ENCODE measurements at places on chromosomes 16 and 17.

- peak; percentile 25 for DNase-seq
Measured at GRCh38 chr16:78437352-78437968, 338.0 kb downstream of the WWOX start.

GRCh38 chr16:7834771-7835431 is 502.3 kb downstream of the RBFOX1 start:
- DNase-seq: no peak

- DNase-seq: no peak
Measured at GRCh38 chr17:8038954-8039610, at the start of gene ALOX15B. Gene ALOX15B (plus strand): TSS chr17:8039059. CDS start chr17:8039156, 97 bp downstream.

- no peak for DNase-seq
Measured at GRCh38 chr17:19302791-19303331, 59.7 kb downstream of the B9D1 start.

DNA sequence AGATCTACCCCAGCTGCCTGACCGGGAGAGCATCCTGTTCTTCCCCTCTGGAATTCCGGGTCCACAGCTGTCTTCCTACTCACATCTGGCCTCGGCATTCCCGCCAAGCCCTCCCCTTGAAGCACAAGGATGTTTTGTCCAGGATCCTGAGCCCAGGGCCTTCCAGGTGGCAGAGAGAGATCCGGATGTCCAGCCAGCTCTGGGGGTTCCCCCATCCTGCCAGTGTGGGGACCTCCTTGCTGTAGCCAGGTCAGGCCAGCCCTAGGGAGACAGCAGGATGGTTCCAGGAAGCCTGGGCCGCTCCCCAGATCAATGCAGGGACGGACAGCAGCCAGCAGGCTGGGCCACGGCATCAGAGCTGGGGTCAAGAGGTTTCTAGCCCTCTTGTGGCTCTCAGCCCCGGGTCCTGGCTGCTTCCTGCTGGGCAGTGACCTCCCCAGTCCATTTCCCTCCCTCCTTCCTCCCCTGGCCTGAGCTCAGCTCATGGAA is 55.3 kb downstream of the SOCS3 start:
- no peak for DNase-seq

DNA sequence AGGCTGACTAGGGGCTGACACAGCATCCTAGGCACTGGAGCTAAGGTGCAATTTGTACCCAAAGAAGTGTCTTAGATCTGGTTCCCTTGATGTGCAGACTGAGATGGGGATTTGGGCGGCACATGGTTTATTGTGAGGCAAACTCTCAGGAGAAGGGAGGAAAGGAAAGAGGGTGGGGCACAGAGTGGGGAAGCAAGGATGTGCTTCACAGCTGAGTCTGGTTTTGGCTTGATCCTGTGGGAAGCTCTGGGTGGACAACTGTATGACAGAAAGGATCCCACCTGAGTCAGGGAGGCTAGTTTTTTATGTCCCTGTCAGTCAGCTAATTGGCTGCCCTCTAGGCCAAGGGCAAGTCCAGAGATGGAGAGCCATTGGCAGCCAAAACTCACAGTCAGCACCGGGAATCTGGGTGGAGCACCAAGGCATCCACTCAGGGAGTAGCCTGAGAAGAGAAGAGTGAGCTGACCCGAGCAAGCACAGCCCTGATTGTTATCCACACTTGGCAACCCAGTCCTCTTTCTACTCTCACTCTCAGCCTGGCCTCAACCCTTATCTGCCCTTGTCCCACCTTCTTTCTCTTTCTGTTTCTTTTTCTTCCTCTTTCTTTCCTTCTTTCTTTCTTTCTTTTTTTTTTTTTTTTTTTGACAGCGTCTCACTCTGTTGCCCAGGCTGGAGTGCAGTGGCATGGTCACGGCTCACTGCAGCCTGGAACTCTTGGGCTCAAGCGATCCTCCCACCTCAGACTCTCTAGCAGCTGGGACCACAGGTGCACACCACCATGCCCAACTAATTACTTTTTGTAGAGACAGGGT is 12.0 kb downstream of the ARL4D start:
- no peak for DNase-seq

GRCh38 chr17:38900978-38901656 is 24.3 kb upstream of the LASP1NB start:
- no peak for DNase-seq

- no peak for DNase-seq
Measured at GRCh38 chr17:72516772-72517399, 396.1 kb downstream of the SOX9 start.

DNA sequence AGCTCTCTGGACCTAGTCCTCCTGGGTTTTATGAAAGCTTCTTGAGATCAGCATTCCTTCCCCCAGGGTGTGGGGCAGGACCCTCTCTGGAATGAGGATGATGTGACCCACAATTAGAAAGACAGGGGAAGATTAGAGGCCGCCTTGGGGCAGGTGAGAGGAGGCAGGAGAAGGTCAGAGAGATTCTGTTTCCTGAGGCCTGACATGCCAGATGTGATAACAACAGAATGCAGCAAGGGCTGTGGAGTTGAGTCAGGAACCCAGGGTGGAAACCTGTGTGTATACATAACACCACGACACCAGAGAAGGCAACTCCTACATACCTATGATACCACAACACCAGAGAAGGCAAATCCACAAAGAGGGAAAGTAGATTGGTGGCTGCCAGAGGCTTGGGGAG is 5.4 kb upstream of the SLC5A10 start:
- DNase-seq: no peak

DNA sequence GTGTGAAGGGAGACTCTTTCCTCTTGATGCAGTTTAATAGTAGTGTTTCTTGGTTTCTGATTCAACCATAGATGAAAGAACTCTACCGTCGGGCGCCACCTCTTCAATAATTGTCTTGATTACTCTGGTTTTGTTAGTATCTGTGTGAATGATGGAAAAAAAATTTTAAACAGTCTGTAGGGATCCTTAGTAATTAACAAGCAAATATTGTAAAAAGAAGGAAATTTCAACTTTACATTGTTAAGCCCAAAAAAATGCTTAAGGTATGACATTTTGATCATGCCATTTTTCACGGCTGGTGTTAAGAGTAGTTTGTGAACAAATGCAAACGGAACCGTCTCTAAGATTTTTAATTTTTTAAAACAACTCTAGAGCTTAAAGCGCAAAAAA is 4.1 kb downstream of the KRT10 start:
- DNase-seq: no peak

DNA sequence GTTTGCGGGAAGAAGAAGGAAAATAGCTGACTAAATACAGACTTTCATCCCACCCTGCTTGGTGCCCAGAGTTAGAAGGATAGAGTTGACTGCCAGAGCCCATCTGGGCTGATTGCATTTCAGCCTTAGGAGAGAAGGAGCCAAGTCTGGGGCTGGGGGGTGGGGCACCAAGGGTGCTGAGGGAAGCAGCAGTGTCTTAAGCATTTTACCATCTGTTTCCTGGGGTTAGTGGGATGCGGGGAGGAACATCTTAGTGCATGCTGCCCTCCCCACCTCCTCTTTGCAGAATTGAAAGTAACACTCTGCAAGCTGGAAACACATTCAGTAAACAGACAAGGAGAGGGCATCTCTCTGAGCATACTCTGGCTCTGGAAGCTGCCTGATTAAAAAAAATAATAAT is 1.5 kb upstream of the ARL5C start:
- DNase-seq: no peak

GRCh38 chr17:50946223-50946890 is 80.2 kb upstream of the TOB1 start:
- DNase-seq: no peak

DNA sequence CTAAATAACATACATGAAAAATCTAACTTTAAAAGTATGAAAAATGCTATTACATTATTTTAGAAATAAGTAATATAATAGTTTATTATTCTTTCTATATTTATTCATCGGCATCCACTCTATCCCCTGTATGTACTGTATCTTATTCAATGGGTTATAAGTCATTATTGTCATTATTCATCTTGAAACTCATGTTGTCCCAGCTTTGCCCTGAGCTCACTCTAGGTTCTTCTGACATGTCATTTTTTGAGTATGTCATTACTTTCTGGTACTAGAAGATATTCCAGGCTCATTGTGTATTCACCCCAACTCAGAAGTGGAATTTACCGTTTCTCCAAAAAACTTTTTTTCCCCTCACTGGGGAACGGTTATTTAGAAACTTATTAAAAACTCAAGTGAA is 53.0 kb upstream of the MNT start:
- no peak for DNase-seq

- DNase-seq: no peak
Measured at GRCh38 chr17:80817861-80818260, 173.8 kb upstream of the CHMP6 start.

GRCh38 chr17:74713171-74713755 is 540 bp upstream of the CD300LF start:
- no peak for DNase-seq

DNA sequence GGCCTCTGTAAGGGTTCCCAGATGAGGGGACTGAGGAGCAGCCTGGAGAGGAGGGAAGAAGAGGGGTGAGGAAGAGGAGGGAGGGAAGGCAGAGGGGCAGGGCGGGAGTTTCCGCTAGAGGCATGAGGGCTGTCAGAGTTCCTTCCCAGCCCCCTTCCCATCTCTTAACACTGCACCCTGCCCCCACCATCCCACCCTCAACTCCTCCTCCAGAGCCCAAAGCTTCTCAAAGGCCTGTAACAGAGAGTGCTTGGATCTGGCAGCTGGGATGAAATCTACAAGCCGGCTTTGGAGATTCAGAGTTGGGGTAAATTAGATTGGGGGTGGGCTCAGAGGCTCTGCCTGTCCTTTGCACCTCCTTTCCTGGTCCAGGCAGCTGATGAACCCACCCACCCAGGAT is 57.3 kb upstream of the DLX4 start:
- no peak for DNase-seq

- DNase-seq: no peak
Measured at GRCh38 chr16:71413341-71413740, 28.5 kb downstream of the TLE7 start.

DNA sequence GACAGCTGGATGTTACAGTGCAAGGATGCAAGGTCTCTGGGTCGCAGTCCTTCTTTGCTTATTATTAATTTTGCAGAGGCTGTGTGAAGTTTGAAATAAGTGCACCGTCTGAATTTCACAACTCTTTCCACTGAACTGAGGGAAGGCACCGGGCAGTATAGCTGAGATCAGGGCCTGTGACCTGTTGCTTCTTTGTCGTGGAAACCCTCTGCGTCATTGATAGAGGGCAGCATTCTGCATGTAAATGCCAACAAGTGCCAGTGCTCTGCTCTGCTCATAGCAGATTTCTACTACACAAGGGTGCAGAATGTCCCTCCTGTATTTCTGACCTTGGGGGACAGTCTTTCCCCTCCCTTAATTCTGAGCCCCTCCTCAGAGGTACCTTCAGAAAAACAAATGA is 26.0 kb downstream of the CD300LF start:
- no peak for DNase-seq

- DNase-seq: peak; percentile 82
Measured at GRCh38 chr17:66567234-66568170, 265.1 kb downstream of the PRKCA start.

DNA sequence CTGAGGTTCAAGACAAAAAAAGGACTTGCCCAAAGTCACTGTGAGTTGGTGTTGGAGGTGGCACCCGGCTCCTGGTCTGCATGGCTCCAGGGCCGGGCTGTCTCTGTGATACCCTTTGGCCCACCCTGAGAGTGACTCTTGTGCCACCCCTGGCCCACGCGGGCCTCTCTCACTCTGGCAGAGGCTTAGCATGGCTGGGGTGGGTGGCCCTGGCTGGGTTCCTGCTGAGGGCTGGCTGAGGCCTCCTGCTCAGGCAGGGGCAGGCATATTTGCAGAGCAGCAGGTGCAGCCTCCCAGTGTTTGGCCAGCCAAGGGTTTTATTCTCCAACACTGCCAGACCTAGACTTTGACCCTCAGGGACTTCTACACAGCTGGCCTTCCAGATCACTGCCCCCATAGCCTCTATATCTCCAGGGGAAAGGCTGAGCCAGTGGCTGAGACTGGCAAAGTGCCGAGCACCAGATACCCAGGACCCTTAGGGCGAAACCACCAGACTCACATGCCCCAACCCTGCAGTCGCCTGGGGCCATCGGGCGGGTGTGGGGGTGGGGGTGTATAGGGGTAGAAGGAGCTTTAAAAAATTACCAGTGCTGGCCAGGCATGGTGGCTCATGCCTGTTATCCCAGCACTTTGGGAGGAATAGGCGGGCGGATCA is 21.5 kb upstream of the ADGRG1 start:
- DNase-seq: no peak

DNA sequence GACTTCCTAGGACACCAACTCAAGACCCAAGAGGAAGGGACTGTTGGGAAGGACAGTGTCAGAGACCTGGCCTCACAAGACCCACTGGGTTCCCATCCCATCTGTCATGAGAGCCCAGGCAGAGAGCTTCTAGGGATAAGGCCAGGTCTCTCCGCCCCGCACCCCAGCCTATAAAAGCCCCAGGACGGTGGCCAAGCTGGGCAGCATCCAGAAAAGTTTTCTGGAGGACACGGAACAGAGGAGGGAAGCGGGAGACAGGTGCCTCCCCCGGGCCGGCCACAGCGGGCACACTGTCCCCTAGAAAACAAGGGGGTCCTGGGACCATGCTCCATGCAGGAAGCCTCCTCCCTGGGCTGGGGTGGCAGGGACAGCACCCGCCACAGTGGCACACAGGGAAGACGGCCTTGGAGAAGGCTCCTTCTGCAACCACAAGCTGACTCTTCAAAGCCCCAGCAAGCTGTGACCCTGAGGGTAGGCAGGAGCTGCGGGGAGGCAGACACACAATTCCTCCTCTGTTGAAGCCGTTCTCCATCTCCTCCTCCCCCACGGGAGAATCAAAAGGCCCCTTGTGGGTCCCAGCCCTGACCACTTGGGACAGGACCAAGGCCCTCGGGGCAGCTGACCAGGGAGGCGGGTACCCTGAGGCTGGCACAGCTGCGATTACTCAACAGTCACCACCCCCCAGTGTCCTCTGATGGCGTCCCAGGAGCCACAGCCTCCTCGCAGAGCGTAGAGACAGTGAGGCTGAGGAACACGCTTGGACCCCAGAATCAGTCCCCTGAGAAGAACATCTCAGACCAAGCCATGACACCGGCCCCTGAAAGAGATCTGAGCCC is 26.1 kb downstream of the TRPV3 start:
- no peak for DNase-seq

- no peak for DNase-seq
Measured at GRCh38 chr16:19785512-19786130, 67.5 kb downstream of the IQCK start.

DNA sequence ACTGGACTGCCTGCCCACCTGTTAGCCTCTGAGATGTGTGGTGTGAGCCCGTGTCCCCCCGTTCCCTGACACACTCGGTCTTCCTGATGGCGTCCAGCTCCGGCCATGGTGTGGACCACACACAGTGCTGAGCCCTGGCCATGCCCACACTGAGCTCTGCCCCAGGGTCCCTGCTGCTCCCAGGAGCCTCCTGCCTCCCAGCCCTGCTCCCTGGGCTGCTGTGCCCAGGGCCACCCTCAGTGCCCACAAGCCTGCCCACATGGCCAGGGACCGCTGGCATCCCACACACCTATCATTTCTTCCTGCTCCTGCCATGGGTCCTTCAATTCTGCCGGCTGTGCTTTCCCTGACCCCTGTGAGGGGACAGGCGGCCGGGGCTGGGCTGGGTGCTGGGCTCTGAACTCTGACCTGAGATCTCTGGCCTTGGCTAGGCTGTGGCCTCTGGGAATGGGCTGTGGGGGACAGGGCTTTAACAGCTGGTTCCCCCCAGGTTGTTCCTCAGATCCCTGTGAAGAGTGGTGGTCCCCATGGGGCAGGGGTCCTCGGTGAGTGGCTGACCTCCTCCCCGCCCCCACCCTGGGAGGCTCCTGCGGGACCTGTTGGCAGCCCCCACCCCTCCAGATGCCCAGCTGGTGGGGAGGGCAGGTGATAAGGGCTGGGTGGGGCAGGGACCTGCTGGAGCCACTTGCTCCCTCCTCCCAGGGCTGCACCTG is 4.0 kb downstream of the CEMP1 start:
- no peak for DNase-seq

- DNase-seq: no peak
Measured at GRCh38 chr16:27690608-27691007, 140.7 kb downstream of the KATNIP start.

GRCh38 chr17:42865638-42866094 is 14.7 kb downstream of the AOC3 start:
- DNase-seq: no peak
